ENCODE measurements at places on chromosomes 5 and 9. TPM values are rescaled to one million over a fixed set of nuclear protein-coding genes. Genes with fewer than 3 reads are reported as not detected.

DNA sequence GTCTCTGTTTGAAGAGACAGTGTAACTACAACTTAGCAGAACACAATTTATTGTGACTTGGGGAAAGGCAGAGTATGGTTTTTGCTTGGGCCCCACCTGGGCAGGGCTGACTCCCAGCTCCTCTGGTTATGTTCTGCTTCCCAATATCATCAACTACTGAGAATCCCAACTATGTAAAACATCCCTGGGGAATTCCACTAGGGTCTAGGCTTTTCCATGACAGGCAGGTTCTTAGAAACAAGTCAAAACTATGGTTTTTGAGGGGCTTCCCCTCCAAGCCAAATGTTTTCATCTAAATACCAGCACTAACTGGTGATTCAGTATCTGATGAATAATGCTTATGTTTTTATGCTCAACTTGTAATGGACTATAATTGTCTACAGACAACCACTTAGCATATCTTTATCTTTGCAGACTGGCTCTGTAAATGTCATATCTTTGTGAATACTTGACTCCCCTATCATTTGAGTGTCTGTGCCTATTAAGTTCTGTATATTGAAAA lies 409.5 kb downstream of the PDE4D start:
- no peak for DNase-seq

- no peak for DNase-seq
Measured at GRCh38 chr5:178384816-178385495, 152.4 kb upstream of the PHYKPL start.

Gene FBP2
- polyA plus RNA-seq: 45.8 TPM

DNA sequence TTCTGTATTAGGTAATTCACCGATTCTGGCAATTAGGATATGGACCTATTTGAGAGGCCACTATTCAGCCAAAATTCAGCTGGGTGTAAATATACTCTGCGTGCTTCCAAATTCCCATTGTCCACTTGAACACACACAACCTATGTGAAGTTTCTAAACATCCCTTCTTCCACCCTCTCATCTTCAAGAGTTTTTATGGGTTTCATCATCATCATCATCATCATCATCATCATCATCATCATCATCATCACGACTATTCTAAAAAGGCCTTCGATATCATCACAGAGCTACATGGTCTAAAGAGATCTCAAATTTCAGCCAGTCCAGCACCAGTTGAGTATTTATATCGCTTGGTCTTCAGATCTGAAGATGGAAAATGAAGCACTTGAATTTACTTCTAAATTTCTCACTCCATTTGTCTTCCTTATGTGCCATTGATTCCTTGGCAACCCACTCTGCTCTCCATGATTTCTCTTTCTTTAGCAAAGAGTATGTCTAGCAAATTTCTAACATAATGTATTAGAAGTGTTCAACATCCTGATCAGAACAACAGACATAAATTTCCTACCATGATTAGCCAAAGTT lies 49.2 kb upstream of the HMHB1 start:
- no peak for DNase-seq

Gene ZNF300
- 9.9 TPM for polyA plus RNA-seq

DNA sequence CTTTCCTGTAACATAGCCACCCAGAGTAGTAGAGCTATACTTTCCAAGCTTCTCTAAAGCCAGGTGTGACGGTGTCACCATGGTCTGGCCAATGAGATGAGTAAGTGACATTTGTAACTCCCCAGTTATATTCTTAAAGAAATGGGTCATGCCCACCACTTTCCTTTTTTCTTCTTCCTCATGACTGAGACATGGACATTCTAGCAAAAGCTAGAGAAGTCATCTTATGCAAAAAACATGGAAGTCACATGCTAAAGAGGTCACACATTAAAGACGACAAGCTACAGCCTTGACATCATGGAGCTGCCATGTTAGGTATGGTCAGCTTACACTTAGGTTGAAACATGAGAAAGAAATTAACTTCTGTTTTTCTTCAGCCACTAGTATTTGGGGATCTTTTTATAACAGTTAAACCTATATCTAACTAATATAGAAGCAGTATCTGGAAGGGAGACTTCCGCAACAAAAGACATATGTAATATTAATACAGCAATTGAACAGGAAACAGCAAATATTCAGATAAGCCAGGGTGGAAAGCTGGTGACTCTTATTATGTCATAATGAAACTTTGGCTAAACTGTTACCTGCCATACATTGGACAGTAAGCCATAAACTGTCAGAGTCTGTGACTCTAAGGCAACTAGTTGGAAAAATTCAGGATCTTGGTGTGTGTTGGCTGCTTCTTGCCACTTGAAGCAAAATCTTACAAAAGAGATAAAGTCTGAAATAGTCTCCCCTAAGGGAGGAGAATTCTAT lies 54.7 kb upstream of the SNX2 start:
- DNase-seq: no peak

Gene F2RL1
- polyA plus RNA-seq: 4.8 TPM

DNA sequence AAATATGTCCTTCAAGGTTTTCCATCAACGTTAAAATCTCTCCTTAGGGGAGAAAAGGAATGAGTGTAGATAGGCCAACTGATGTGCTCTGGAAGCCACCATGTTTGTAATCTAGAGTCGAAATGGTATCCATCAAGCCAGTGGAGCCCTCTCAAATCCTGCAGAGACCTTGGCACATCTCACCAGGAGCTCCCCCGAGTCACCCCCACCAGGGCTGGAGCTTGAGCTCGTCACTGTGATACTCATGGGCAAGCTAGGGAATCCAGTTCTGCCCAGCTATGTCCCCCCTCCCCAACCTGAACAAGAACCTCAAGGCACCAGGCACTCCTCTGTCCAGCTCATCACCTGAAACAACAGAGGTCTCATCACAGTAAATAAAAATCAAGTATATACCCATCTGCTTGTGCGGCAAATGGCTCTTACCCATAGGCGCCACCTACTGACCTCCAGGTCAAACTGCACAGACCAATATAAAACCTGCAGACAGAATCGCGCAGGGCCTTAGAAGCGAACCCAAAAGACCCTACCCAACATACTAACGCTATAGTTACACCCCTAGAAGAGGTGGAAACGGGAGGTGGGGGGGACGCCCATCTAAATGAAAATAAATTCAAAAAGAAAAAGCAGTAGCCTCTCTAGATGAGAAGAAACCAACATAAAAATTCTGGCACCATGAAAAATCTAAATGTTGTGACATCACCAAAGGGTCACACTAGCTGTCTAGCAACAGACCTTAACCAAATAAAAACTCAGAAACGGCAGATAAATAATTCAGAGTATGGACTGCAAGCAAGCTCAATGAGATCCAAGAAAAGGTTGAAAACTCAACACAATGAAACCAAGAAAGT lies 75.0 kb downstream of the TTC39B start:
- DNase-seq: no peak

Gene PCDHGA9
- 0.13 TPM for polyA plus RNA-seq

Gene SCGB3A2
- polyA plus RNA-seq: not detected

Gene S100Z
- polyA plus RNA-seq: not detected

- no peak for DNase-seq
Measured at GRCh38 chr9:8783941-8784340, 984.4 kb upstream of the DMAC1 start.

DNA sequence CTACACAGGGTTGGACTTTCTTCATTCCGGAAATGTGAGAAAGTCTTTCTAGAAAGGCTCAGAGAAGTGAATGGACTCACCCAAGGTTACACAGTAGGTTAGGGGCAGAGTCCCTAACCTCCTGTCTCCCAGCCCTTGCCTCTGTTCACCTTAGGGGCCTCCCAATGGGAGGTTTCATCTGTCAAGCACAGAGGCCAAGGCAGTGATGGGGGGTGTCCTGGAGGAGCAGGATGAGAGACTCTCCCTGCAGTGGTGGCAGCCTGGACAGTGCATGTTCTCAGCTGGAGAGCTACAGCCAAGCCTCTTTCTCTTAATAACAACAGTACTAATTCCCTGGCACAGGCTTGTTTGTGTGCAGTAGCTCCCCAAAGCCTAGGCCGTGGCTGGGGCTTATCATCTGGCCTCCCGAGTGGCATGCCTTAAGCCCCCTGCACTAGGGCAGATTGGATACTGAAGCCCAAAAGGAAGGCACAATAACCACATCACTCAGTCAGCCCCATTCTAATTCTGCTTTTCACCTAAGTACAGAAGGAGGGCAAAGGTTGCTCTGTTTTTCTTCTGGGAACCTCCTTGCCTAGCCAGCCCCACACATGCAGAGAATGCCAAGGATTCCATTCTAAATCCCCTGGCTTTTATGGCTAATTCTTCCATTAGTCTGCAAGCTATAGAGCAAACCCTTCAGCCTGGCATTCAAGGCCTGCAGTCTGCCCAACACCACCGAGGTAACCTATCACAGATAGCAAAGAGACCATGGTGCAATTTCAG lies 50.2 kb upstream of the XPA start:
- no peak for DNase-seq

DNA sequence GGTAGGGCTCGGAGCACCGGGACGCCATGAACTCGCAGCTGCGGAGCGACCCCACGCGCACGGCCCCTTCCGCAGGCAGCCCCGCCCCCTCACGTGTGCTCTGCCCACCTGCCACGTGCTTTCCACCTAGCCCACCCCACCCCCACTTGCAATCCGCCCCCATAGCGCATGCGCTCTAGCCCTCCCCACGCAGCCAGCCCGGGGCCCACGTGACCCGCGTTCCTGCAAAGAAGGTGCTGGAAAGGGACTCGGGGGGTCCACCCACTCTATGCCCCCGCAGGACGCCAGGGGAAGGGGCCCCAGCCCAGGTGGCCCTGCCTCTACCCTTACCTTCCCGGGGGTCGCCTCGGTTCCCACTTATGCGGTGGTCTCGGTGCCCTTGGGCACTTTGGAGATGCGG lies at the start of gene SOHLH1:
Gene SOHLH1 (minus strand): TSS at position 42 of the 400 bp plus-strand sequence. CDS start 14 bp downstream, at position 28.
- no peak for DNase-seq

DNA sequence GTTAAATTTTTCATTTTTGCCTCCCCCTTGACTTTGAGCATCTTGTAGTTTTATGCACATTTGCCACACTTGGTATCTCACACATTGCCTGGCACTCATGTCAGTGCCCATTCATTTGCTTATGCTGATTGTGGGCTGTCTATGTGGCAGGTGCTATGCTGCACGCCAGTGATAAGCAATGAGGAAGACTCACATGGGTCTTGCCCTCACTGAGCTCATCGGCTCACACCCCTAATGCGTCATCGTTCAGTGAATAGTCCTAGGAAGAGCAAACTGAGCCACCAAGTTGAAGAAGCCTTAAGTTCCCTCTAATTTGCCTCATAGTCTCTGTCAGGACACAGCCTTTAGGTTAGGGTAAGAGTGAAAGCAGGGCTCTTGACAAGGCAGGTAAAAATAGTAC lies 209.4 kb upstream of the IL12B start:
- no peak for DNase-seq

GRCh38 chr5:42759456-42759855 lies 2.8 kb downstream of the CCDC152 start:
- no peak for DNase-seq

GRCh38 chr9:134566936-134567335 lies 74.7 kb upstream of the COL5A1 start:
- DNase-seq: peak; percentile 5

- no peak for DNase-seq
Measured at GRCh38 chr5:171840066-171840465, 54.4 kb downstream of the SMIM23 start.

Gene SNCAIP
- polyA plus RNA-seq: 2.0 TPM

DNA sequence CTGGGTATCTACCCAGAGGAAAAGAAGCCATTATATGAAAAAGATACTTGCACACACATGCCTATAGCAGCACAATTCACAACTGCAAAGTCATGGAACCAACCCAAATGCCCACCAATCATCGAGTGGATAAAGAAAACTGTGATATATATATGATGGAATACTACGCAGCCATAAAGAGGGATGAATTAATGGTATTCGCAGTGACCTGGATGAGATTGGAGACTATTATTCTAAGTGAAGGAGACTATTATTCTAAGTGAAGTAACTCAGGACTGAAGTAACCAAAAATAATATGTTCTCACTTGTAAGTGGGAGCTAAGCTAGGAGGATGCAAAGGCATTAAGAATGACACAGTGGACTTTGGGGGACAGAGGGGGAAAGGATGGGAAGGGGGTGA lies 30.0 kb upstream of the GABBR2 start:
- no peak for DNase-seq
